ENCODE measurements at places on chromosomes 4 and X.

DNA sequence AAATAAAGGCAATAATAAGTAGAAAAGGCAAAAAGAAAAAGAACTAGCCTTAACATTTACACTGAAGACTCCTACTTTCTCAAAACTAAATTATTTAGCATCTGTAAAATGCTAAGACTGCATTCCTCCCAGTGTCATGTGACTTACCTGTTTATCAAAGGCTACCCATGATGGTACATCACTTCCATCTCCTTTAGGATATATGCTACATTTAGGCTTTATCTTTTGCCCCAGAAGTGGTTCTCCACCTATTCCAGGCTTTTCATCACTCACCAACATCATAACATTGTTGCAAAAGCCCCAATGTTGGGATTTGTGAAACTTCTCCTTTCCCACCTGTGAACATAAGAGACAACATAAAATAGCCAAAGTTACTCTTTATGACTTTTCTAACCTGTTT lies 31.1 kb downstream of the EFHC2 start:
- no peak for DNase-seq

- DNase-seq: no peak
Measured at GRCh38 chrX:17470136-17470535, 95.1 kb downstream of the NHS start.

GRCh38 chrX:45755703-45756102 lies 555.0 kb upstream of the DIPK2B start:
- DNase-seq: no peak

DNA sequence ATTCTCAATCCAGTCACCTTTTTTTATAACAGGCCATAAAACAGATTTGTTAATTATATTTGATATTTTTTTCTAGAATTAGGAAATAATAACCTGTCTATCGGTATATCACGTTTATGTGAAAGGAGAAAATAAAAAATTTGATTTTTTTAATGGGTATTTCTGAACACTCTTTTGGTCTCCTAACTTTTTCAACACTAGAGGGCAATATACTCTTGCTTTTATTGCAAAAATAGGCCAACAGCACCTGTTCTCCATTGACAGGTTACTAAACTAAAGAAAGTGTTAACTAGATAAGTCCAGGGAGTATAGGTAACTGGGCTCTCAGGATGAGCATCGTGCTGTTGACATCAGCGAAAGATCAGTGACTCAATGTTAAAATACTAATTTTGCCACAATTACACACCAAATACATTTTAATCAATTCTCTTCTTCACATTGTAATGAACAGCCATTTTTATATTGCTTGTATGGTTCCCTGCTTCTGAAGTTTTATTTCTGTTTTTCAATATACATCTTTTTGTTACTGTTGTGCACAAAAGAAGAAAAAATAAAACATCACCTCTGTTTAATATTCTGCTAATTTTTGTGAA lies 22.8 kb downstream of the NDST4 start:
- no peak for DNase-seq

DNA sequence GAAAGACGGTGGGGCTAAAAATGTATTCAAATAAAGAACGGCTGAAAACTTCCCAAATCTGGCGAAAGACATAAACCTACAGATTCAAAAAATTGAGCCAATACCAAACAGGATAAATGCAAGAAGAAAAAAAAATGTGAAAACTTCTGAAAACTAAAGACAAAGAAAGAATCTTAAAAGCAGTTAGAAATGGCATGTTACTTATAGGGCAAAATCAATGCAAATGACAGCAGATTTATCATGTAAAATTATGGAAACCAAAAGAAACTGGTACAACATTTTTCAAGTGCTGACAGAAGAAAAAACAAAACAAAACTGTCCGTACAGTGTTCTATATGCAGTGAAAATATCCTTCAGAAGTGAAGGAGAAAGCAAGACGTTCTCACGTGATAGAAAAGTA lies 239.0 kb downstream of the PDGFC start:
- no peak for DNase-seq

DNA sequence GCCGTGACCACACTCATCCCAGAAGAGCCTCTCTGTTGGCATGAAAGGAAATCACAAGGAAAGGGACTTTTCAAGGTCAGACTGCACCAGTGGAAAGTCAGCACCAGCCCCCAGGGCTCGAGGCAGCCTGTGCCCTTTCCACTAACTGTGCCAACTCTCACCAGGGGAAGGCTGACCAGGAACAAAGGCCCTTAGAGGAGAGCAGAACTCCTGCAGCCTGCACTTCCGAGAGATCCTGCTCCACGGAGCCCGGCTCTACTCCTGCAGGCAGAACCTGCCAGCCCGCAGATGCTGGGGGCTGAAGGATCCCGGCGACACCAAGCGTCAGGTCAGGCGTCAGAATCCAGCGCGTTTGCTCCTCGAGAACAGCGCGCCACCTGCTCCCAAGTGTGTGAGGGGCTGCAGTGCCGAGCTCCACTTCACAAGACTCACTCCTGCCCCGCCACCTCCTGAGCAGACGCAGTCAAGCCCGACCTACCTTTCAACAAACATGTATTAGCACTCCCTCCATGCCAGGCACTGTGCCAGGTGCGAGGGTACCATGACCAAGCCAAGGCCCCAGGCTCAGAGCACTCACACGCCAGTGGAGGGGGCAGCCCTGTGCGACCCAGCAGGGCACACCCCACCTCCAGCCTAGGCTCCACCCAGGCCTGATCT lies 13.6 kb upstream of the HELT start:
- DNase-seq: peak; percentile 53

DNA sequence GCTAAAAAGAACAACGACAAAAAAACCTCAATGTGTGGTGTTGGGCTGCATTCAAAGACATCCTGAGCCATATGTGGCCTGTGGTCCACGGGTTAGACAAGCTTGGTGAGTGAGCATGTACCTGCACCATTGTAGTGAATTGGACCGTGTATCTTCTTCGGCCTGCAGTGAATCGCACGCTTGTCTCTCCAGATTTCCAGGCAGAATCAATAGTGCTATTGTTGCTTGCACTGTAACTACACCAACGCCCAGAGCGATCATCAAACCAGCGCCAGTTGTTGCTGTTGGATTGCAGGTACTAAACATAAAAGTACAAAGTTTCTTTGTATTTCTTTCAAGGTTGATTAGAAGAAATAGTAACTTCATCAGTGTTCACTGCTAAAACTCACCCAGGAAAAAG lies 101.6 kb downstream of the HUWE1 start:
- no peak for DNase-seq

DNA sequence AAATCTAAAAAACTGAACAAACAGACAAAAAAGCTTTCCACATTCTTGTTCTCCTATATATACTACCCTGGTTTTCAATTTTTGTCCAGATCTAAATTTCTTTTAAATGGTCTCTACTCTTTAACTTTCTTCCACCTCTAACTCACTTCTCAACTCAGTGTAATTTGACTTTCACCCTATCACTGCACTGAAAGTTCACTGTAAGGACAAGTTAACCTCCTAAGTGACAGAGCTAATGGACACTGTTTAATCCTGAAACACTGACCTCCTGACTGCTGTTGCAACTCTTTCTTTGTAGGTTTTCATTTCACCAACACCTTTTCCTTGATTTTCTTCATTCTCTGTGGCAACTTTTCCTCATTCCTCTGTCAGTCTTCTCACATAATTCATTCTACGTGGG lies 50.0 kb downstream of the ATOH1 start:
- no peak for DNase-seq

All from foreskin melanocyte (primary cell).